ENCODE measurements at places on chromosomes 2 and 18. TPM values are rescaled to one million over a fixed set of nuclear protein-coding genes. Genes with fewer than 3 reads are reported as not detected.

Gene COL4A3
- total RNA-seq: 0.55 TPM

Gene IL1RL2
- total RNA-seq: 2.5 TPM

Gene PKDCC
- total RNA-seq: 14.2 TPM

Gene CYP27C1
- total RNA-seq: 0.05 TPM

Gene TRIM54
- not detected for total RNA-seq

Gene ZNF396
- 1.2 TPM for total RNA-seq

Gene RBKS
- total RNA-seq: 13.3 TPM

Gene ZAP70
- total RNA-seq: 1.5 TPM

Gene RAB31
- total RNA-seq: 7.8 TPM

Gene TUBB8B
- not detected for total RNA-seq

- DNase-seq: no peak
Observed at GRCh38 chr2:62303788-62304187, 107.9 kb downstream of the B3GNT2 start.

DNA sequence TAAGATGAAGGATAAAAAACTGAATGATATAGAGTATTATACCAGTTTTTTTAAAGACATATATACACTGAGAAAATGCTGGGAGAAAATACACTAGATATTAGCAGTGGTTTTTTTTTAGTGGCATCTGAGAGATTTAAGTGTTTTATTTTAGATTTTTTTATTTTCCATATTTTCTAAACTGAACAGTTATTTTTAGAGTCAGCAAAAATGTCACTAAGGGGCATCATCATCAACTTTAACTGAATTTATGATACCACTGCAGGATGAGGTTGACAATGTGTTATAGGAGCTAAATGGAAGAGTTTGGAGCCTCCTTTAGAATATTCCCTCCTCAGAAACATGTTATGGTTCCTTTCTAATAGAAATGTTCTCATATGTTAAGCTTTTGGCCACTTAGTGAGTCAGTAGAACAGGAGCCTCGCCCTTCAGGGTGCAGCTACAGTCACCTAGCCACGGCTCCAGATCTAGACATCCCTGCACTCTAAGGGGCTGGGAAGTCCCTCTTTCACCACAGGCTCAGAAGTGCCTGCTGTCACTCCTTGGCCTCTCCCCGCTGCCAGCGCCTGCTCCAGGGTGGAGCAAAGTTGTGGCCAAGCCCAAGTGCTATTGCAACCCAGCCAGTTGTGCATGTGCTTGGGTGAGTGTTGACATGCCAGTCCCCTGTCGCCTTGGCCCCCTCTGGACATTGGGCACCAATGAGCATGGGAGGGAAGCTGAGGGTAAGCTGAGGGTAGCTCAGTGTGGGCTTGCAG, 210.7 kb upstream of the RASGRP3 start:
- no peak for DNase-seq

DNA sequence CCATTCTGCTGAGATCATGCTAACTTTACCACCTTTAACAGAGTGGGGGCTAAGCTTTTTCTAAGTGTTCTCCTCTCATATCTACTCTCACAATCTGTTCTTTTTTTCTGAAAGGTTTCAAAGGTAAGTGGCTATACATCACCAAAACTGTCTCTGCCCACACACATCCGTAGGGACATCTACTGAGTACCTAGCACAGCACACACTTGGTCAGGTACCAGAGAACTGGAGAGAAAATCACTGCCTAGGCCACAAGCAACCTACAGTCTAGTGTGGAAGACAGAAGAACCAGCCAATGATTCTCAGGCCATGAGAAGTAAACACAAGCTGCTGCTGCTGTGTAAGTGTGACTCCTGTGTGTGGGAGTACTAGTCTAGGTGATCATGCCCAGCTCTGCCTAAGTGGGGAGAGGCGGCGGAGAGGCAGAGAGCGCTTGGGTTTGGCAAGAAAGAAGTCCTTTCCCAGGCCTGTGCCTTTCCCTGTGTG, 176.1 kb upstream of the ZFP36L2 start:
- DNase-seq: no peak

- DNase-seq: no peak
Observed at GRCh38 chr2:76175295-76175694, 464.6 kb upstream of the GCFC2 start.

- no peak for DNase-seq
Observed at GRCh38 chr2:74573747-74574562, 19.4 kb downstream of the DOK1 start.

GRCh38 chr18:1559563-1559962, 654.9 kb downstream of the ADCYAP1 start:
- DNase-seq: no peak

DNA sequence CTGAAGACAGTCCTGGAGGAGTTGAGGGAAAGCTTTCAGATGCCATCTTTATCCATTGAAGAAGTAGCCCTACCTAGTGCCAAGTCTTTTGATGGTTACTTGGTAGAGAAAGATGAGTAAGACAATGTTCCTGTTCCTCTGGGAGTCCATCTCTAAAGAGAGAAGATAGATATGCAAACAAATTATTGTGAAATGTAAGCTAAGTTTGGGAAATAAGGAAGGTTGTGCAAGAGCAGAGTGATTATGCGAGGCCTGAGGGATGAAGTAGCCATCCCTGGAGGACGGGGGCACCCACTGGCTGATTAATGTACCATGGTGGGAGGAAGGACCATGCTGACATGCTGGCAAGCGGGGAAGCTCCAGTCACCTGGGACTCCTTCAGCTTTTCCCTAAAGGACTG, 994 bp upstream of the DTNA start:
- no peak for DNase-seq

DNA sequence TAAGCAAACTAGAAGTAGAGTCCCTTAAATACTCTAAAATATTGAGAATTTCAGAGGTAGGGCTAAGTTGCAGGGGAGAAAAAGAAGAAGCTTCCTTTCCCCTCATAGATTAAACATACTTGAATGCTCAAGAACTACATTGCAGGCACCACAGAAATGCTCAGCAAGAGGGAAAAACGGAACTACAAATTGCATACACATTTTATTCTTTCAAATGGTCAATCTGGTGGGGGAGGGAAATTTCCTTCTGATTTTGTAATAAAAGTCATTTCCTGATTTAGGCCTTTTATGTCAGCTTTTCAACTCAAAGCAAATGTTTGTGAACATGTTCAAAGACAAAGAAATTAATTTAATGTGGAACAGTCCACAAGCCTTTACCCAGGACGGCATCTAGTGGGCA, 33.0 kb downstream of the FARSB start:
- DNase-seq: no peak

DNA sequence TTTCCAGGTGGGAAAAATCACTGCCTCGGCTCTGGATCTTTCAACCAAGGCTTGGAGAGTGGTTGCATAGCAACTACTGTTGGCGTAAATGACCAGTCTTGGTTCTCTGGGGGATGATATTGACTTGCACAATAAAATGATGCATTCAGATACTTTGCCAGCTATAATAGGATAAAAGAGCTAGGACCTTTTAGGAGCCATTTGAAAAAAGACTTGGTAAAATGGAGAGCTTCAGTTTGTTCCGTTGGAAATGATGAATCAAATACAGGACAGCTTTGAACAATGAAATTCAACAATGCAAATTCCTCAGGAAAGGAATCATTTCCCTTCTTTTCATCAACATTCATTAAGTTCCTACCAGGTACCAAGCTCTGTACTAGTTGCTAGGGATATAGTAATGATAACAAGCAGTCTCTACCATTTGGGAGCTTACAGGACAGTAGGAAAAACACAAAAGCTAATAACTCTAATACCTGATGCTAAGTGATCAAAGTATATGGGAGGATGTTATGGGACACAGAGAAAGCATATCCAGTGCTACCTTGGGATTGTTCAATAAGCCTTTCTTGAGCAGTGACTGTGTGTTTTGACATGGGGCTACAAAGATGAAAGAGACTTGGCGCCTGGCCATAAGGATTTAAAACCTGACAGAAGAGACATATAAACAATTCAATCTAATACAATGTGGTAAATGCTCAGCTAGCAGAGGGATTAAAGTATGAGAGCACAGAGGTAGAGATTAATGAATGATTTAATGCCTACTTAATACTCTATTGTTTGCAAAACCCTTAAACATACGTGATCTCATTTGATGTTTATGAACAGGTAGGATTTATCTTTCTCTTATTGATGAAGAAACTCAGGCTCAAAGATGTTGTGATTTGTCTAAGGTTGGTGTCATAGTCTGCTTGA, 110.7 kb downstream of the QPCT start:
- no peak for DNase-seq

DNA sequence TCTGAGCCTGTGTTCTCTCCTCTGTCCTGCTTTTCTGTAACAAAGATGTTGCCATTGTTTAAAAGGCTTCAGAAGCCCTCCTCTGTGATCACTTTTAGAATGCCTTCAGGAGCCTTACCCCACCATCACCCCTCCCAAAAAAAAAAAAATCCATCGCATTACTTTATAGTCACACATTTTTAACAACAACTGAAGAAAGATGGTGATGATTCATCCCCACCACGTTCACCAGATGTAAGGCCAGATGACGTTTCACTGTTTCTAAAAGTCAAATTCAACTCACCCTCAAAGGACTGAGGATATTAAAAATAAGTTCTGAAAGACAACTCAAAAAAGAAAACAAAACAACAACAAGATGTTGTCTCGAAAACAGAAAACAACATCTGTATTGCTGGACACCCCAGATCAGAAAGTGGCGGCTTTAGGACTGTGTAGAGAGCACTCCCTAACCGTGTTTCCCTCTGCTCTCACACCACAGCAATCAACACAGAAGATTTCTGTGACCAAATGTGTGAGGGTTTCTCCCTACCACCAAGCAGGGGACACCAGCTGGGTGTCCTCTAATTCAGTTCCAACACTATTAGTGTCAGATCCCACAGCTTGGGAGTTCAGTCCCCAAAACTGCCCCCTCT, 61.9 kb upstream of the CREB1 start:
- DNase-seq: no peak

- no peak for DNase-seq
Observed at GRCh38 chr2:133130548-133131246, 437.6 kb downstream of the NCKAP5 start.

DNA sequence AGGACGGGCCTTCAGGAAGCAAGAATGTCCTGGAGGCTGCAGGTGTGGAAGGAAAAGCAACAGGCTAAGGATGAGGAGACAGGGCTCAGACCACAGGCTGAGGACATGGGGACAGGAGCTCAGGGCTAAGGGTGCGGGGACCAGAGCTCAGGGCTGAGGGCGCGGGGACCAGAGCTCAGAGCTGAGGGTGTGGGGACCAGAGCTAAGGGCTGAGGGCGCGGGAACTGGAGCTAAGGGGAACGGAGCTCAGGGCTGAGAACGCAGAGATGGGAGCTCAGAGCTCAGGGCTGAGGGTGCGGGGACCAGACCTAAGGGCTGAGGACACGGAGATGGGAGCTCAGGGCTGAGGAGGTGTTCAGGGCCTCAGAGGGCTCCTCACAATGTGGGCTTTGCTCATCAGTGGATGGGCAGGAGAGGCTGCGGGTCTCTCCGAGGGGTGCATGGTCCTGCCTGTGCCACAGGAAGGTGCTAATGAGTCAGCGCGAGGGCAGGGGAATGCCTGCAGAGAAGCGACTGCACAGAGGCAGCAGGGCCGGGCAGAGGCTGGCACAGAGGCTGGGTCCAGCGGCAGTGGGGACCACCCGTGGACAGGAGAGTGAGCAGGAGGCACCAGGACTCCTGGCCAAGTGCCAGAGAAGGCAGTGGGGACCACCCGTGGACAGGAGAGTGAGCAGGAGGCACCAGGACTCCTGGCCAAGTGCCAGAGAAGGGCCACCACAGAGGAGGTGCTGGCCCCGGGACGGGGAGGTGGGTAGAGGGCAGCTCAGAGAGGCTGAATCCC, 271.7 kb downstream of the TWIST2 start:
- DNase-seq: no peak

DNA sequence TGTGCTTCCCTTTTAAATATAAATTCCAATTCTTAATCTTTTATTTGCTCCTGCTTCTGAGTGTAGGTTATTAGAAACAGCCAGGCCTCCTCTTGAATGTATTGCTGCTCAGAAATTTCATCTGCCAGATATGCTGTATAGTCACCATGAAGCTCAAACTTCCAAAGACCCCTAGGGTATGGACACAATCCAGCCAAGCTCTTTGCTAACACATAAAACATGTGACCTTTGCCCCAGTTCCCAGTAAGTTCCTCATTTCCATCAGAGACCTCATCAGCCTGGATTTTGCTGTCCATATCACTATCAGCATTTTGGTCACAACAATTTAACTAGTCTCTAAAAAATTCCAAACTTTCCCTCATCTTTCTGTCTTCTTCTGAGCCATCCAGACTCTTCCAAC, 75.2 kb downstream of the MAP2 start:
- no peak for DNase-seq

GRCh38 chr2:22999951-23000350, 385.0 kb upstream of the KLHL29 start:
- DNase-seq: no peak

GRCh38 chr2:159908623-159909022, 110.6 kb upstream of the CD302 start:
- DNase-seq: no peak

GRCh38 chr2:52467189-52467588, 1300.4 kb upstream of the CHAC2 start:
- DNase-seq: no peak

DNA sequence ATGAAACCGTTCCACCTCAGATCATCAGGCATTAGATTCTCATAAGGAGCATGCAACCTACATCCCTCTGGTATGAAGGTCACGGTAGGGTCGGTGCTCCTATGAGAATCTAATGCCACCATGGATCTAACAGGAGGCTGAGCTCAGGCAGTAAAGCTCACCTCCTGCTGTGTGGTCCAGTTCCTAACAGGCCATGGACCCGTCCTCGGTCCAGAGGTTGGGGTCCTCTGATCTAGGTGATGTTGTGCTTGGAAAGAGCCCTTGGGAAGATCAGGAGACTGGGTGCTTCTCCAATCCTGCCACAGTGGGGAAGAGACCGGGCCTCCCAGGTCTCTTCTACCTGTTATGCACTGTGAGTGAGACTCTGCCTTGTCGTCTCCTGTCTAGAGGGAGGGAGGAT, 104.6 kb downstream of the ACKR3 start:
- DNase-seq: no peak

DNA sequence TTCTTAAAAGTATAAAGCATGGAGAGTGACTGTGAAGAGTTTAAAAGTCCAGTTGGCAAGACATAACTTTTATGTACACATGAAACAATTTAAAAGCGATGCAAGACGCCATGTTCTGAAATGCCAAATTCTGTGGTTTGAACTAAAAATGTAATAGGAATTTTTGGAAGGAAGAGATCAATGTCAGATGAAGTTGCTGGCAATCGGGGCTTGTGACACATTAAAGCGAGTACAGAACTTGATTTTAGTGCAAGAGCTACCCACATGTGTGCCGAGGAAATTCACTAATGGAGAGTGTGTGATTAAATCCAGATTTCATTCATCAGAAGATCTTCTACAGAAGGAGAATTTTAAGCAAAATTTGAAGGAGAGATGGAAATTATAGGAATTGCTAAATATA, 220.2 kb upstream of the CCDC68 start:
- DNase-seq: no peak

- DNase-seq: no peak
Observed at GRCh38 chr2:190742431-190742830, 93.5 kb downstream of the NAB1 start.

- DNase-seq: peak; percentile 84
Observed at GRCh38 chr2:112818094-112818902, 18.3 kb downstream of the IL1B start.
